ENCODE measurements at places on chromosomes 4 and X.

DNA sequence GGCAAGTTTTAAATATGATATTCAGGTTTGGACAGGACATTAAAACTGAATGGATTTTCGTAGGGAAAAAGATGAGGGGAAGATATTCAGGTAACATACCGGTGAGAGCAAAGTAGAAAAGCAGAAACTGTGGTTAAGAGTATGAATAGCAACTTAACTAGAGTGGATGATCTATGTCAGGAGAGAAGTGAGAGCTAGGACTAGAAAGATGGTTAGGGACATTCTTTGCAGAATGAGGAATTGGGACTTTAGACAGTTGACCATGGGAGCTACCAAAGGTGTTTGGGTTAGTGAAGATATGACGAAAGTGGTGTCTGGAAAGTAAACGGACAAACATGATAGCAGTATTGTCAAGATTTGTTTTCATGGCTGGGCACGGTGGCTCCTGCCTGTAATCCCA lies 45.2 kb downstream of the ANXA5 start:
- no peak for DNase-seq

DNA sequence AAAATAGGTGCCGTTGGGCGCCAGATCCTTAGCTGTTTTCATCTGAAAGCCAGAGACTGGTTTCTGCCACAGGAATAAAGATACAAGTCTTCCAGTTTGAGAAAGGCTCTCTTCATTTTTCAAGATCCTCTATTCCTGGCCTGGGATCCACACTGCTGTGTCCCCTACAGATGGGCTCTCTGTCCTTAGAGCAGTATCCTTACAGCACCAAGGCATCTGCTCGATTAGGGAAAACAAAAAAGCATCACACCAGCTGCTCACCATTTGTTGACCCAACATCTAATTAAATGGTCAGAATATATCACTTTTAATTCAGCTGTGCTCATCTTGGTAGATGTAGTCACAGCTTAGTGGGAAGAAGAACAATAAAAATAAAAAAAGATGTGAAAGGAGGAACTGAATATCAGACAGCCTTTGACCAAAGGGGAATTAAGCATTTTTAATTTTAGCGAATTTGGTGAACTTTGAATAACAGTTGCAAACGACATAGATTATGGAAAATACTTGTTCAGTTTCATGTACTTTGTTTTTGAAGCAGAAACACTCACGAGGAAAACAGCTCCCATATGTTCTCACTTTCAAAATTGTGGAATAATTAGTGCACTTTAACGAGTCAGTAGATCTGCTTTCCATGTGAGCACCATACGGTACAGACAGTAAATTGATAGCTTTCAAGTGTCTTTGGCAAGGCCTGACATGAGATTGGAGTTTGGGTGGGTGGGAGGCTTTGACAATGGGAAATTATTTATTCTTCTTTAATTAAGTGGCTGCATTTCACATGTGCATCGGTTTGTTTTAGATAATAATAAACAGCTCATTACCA lies 148.4 kb upstream of the CLNK start:
- DNase-seq, result peak; percentile 64

GRCh38 chr4:93700571-93700970 lies 128.0 kb upstream of the ATOH1 start:
- no peak for DNase-seq

GRCh38 chr4:10346023-10346422 lies 111.2 kb downstream of the ZNF518B start:
- DNase-seq, result no peak

GRCh38 chrX:80667967-80668366 lies 141.7 kb downstream of the BRWD3 start:
- DNase-seq, result no peak

DNA sequence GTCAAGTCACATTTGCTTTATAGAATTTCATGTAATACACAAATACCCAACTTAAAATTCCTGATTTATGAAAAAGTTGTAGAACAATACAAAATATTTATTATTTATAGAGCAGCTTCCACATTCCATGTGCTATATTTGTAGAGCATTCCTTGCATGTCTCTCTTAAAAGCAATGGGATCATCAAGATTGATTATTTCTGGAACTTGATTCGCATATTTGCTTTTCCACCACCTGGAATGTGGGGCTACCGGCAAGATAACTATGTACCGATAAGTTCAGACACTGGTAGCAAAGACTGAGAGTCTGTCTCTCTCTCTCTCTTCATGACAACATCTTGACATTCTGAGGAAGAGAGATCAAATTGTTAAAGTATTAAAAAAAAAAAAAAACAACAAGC lies 59.3 kb downstream of the MAPK10 start:
- DNase-seq, result no peak

DNA sequence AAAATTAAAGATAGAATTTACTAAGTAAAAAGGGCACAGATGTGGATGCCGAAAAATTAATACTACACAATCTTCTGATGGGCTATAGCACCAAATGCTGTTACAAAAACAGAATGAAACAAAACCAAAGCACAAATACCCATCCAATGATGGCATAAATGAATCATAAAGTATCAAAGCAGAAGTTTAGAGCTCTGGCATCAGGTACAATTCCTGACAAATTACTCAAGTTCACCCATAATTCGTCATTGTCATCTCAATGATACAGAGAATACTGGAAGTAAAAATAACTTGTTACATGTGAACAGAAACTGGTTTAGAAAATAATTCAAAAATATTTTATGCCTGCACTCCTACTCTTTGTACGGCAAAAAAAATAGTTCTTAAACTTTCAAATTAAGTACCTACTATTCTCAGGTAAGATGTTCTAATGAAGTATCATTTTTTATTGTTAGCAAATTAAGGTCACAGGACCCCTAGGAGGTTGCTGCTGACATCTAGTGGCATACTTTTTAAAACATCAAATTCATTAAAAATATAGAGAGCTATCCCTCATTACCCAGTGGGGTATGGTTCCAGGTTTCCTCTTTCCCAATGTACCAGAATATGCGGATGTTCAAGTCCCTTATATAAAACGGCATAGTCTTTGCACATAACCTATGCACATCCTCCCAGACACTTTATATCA lies 126.1 kb downstream of the INPP4B start:
- peak; percentile 18 for DNase-seq

GRCh38 chrX:67587946-67588624 lies 44.3 kb downstream of the AR start:
- no peak for DNase-seq

GRCh38 chrX:311156-312129 lies 7.2 kb downstream of the GTPBP6 start:
- DNase-seq, result no peak

GRCh38 chr4:123676071-123676889 lies 279.7 kb downstream of the SPRY1 start:
- DNase-seq, result no peak

DNA sequence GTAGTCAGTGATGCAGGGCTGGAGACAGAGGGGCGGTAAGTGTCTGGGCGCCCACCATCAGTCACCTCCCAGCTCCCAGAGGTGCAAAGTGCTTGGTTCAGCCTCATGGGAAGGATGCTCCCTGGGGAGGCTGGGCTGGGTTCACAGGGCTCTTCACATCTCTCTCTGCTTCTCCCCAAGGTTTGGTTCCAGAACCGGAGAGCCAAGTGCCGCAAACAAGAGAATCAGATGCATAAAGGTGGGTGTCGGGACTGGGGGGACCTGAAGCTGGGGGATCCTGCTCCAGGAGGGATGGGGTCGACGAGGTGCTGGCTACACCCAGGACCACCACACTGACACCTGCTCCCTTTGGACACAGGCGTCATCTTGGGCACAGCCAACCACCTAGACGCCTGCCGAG lies 10.1 kb downstream of the SHOX start:
- no peak for DNase-seq

- DNase-seq, result peak; percentile 2
These were observed 191.1 kb upstream of the FAT4 start for GRCh38 chr4:125123570-125124109.

DNA sequence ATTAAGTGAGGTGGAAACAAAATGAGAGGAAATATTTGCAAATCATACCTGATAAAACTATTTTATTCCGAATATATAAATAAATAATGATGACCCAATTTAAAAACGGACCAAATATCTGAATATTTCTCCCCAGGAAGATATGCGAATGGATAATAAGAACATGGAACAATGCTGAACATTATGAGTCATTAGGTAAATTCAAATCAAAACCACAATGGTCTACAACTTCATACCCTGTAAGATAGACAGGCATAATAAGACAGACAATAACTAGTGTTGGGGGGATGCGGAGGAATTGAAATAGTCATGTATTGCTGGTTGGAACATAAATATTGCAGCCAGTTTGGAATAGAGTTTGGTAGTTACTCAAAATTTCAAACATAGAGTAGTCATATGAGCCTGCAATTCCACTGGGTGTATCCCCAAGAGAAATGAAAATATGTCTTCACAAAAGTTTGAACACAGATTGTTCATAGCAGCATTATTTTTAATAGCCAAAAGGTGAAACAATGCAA lies 47.6 kb upstream of the DRP2 start:
- DNase-seq, result no peak

GRCh38 chr4:75101906-75102786 lies 169.2 kb downstream of the PARM1 start:
- DNase-seq, result no peak

GRCh38 chrX:1248331-1249061 lies 20.1 kb upstream of the CSF2RA start:
- DNase-seq, result no peak
